ENCODE measurements at places on chromosomes 6 and 20.

DNA sequence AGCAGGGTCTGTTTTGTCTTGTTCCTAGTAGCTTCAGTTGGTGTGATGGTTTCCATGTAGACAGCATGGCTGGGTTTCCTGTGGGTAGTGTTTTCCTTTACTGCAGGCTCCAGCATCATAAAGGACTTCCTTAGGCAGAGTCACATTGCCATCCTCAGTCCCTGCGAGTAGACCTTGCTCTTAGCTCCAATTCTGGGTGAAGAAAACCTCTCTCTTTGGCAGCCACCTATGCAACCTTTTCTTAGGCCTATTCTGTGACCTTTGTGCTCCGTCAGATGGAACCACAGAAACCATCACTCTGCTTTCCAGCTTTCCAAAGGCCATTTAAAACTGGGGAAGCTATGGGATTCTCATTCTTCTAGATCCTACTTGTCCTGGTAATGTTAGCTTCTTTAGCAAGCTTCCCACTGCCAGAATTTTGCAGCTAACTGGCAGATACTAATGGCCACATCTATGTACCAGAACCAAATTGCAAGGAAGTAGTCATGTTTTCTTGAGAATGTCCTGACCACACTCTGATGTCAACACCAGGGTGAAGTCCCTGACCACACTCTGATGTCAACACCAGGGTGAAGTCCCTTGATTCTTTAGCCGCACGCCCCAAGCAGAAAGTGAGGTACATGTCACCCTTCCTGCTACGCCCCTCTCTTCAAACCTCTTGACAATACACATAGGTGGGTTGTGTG is 646.6 kb upstream of the HS3ST5 start:
- DNase-seq, result no peak

- DNase-seq, result no peak
Observed at GRCh38 chr6:33095681-33096080, 19.9 kb downstream of the HLA-DPB1 start.

- DNase-seq, result no peak
Observed at GRCh38 chr20:63276956-63277355, 4.3 kb downstream of the ARFGAP1 start.

GRCh38 chr6:88157106-88157505 is 9.0 kb downstream of the CNR1 start:
- DNase-seq, result no peak

- DNase-seq, result no peak
Observed at GRCh38 chr6:35341557-35341956, 801 bp upstream of the PPARD start.

DNA sequence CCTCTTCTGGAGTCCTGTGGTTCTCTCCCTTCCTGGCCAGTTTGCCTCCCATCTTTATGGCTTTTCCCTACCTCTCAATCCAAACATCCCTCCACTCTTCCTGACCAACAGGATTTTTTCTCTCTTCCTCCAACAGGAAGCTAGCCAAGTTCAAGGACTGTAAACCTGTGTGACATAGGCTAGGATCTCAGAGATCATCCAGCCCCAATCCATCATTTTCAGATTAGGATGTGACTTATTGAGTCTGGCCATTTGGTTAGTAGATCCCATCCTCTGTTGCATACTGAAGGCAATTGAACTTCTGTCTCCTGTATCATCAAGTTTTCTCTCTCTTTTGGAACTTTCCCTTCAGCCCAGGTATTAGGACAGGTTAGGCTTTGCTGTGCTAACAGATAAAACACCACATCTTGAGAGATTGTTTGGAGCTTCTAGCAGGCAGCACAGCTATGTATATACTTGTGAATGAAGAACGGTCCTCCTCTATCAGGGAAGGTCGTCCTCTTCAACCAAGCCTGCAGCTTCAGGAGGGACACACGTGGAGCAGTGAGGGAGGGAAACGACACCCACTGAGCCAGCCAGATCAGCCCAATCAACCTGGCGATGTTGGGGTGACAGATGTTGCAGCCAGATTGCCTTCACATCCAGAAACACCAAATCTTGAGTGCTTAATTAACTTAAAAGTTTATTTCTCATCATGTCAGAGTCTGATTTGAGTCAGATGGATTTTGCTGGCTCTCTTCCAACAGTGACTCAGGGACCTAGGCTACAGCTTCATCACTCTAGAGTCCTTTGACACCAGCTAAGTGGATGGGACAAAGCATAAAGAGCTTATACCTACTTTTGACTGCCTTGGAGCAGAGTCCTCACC is 106.8 kb downstream of the GJA10 start:
- peak; percentile 6 for DNase-seq

- DNase-seq, result peak; percentile 79
Observed at GRCh38 chr6:154969796-154970195, 25.3 kb upstream of the TIAM2 start.

- peak; percentile 15 for DNase-seq
Observed at GRCh38 chr20:34065260-34065659, 46.8 kb downstream of the EIF2S2 start.

GRCh38 chr20:11103866-11104265 is 430.1 kb upstream of the JAG1 start:
- DNase-seq, result no peak

DNA sequence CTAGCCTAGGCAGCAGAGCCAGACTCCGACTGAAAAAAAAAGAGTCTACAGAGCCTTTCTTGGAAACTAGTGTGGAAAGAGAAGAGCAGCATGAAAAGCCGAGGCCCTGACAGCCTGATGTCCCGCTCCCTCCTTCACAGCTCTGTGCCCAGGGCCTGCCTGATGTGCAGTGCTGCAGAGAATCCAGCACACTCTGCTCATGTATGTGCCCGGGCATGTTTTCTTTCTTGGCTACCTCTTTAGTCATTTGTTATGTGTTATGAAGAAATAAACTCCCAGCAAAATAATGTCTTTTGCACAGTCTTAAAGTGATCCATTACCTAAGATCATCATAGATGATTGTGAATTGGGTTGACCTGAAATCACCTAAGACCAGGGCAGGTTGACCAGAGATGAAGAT is 78.1 kb upstream of the EZR start:
- no peak for DNase-seq

DNA sequence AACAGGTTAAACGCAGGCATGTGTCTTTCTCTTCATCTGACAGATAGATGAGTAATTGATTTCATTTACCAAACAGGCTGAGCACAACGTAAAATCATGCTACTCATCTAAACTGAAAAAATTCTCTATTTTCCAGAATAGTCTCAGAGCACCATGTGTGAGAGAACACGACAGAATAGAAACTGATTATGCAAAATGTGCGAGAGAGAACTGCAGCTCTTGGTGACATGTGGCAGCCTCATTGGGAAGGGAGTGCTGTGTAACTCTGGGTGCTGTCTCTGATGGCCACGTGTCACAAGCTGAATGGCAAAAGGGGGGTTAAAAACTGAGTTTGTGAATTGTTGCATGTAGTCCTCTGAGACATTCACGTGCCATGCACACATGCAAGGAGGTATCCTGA is 143.7 kb upstream of the ATXN1 start:
- no peak for DNase-seq

GRCh38 chr20:33606118-33606771 is 55.9 kb upstream of the C20orf144 start:
- DNase-seq, result no peak

DNA sequence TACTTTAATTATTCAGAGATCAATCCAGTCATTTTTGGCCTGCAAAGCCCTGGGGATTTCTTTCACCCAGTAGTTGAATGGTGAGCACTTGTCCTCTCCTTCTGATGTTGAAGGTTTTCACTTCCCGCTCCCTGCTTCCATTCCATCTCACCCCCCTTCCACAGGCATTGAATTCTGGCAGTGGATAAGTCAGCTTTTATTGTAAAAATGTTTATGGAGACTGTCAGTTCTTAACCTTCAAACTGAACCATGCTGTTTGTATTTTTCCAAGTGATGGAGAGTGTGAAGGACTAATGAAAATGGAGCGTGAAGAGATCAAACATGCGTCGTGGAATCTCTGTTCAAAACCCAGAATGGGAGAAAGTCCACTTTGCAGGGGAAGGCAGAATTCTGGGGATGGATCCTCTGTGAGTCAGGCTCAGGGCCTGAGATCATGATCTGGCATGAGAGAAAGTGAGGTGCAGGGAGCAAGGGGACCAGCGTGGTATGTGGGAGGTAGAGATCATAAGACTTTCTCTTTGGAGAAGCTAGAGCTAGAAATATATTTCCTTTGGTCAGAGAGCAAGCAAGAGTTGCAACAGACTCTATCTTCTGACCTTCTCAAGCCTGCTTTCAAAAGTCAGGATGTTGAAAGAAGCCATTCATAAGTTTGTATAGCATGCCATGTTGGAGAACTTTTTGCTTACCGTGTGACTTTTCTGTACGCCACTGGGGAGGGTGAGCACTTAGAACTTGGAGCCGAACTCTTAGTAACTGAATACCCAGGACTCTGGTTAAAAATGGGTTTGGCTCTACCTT is 30.2 kb downstream of the ISM1 start:
- DNase-seq, result no peak

DNA sequence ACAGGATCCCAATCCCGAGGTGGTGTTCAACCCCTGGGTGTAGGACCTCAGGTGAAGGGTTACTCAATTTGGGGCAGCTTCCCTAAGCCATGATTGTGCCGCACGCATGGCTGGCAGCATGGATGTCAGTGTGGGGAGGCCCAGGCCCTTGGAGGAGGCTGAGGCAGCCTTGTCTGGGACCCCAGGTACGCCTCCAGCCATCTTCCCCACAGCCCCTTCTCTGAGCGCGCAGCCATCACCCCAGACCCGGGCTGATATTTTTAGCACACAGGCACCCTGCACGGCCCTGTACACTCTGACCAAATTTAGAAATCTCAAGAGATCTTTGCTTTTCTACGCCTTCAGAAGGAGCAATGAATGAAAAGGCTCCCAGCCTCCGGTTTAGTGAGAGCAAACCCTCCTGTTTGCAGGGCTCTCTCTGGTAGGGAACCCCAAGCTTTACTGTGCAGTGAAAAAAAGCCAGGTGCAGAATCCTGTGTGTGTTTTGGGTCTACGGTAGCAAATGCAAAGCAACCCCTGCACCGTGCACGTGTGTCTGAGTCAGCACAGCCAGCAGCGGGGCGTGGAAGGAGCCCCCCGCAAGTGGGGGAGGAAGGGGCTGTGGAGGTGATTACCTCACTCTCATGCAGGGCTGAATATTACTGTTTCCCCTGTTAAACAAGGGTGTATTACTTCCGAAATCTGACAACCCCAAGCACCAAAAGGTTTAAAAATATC is 44.3 kb downstream of the CTCFL start:
- no peak for DNase-seq

DNA sequence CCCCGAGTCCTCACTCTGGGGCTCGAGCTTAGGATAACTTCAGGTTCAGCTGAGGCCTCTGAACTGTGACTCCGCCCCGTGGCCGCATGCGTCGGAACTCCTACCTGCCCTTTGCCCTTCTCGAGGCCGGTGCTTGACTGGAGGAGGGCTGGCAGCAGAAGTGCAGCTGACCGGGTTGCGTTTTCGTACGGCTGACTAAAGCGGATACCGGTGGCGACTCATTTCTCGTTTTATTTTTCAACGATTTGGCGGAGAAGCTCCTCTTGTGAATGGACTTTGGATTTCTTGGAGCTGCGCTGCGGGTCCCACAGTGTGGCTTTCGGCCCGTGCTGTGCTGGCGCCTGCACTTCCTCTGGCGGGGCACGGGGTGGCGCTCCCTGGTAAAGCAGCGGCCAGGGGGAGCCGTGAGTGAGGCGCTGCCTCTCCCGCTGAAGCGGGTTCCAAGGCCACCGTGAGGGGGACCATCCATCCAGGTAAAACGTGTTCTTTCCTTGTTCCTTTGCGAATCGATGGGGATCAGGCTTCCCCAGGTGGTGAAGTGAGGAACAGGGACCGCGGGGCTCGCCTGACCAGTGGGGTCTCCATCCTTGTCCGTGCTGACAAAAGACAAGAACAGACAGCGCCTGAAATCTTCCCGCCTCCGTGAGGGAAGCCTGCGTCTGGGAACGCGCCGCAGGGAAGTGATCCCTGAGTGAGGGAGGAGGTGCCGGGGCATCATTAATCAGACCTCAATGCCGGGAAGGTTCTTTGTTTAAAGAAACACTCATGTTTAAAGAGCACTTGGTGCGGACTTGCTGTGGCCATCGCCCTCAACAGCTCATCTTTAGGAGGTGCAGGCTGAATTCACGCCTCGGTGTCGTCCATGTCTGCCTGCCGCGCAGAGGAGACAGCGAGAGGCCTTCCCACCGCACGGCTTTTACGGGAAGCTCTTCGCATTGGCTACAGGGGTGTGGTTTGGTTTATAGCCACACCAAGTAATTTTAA is 38.8 kb downstream of the ERMARD start:
- DNase-seq, result peak; percentile 75

GRCh38 chr6:133945158-133945557 is 7.9 kb upstream of the TBPL1 start:
- DNase-seq, result no peak

GRCh38 chr6:118511930-118512715 is 36.0 kb upstream of the PLN start:
- DNase-seq, result no peak

- no peak for DNase-seq
Observed at GRCh38 chr6:48113130-48113529, 2.1 kb upstream of the PTCHD4 start.

- DNase-seq, result no peak
Observed at GRCh38 chr6:96784650-96785049, 52.6 kb downstream of the GPR63 start.

DNA sequence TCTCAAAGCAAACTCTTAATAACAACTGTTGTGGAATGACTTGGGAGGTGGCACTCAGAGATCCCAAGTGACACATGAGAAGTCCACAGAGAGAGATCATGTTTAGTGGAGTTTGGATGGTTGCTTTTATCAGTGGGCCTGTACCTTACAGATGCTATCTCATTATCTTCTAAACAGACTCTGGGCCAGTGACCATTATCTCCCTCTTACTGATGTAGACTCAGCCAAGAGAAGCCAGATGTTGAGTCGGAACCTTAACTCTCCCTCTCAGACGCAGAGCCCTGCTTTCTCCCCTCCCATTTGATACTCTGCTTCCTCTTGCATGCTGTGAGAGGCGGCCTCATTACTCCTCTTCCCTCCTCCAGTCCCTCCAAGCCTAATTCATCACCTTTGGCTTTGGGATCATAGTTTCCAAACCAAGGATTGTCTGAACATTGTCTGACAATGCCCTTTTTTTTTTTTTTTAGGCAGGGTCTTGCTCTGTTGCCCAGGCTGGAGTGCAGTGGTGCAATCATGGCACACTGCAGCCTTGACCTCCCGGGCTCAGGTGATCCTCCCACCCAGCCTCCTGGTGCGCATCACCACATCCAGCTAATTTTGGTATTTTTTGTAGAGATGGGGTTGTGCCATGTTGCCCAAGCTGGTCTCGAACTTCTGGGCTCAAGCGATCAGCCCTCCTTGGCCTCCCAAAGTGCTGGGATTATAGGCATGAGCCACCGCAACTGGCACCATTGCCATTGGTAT is 4.5 kb upstream of the DDR1 start:
- no peak for DNase-seq

- no peak for DNase-seq
Observed at GRCh38 chr6:148348335-148348734, 5.7 kb downstream of the SASH1 start.
